Stimulated activated effector memory CD8-positive, alpha-beta T cell treated with anti-CD3 and anti-CD28 coated beads, Interleukin-12 subunit alpha, Interleukin-12 subunit beta, amount 100 ng/mL, for 72 hours (primary cell): ENCODE measurements at places on chromosomes 7 and 10.

DNA sequence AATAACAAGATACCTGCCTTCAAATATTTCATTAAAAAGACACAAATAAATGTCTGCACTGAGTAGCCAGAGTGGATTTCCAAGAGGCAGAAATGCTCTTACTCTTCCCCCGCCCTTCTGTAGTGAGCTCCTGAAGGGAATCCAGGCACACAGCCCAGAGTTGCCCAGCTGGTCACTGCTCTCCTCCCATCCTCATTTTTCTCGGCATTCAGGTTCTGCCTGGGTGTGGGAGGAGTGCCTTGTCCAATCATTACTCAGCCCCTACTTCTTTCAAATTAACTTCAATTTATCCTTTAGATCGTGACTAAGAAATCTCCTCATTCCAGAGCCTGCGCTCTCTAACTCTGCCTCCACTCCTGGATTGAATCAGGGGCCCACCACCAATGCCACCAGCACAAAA is 12.2 kb downstream of the CCDC6 start:
- DNase-seq = no peak

- no peak for DNase-seq
Observed at GRCh38 chr7:86914551-86914950, 144.9 kb downstream of the ELAPOR2 start.

- DNase-seq = no peak
Observed at GRCh38 chr7:78071491-78072200, 273.1 kb downstream of the PHTF2 start.

DNA sequence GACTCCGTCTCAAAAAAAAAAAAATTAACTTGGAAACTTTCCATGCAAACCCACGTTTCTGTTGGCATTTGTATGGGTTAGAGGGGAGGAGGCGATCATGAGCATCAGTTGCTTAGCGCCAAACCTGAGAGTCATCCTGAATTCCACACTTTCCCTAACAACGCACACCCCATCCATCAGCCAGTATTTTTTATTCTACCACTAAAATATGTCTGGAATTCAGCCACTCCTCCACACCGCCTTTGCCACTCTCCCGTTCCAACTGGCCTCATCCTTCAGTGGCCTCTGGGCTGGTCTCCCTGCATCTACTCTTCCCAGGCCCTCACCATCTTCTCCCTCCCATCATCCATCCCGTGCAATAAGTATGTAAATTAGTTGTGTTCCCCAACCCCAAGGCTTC is 4.7 kb upstream of the LMBR1 start:
- no peak for DNase-seq

GRCh38 chr10:17100586-17100985 is 29.0 kb downstream of the CUBN start:
- DNase-seq = no peak

GRCh38 chr7:106329971-106330733 is 45.4 kb upstream of the NAMPT start:
- DNase-seq = no peak
